Muscle of leg (tissue), 16 donors: ENCODE measurements at places on chromosomes 4 and X. TPM values are rescaled to one million over a fixed set of nuclear protein-coding genes. Genes with fewer than 3 reads are reported as not detected.

Gene TMEM150C
- polyA plus RNA-seq: 4.2 TPM

Gene SULT1B1
- 0.58 TPM for polyA plus RNA-seq

- peaks cover 2% of the 10 kb centered on the region for H3K36me3 ChIP-seq
- no peak overlapping the region for H3K27ac ChIP-seq
- no peak for DNase-seq
- H3K27me3 ChIP-seq: no peaks in the 10 kb centered on the region
Measured at GRCh38 chr4:147844781-147845180, 112.9 kb downstream of the ARHGAP10 start.

DNA sequence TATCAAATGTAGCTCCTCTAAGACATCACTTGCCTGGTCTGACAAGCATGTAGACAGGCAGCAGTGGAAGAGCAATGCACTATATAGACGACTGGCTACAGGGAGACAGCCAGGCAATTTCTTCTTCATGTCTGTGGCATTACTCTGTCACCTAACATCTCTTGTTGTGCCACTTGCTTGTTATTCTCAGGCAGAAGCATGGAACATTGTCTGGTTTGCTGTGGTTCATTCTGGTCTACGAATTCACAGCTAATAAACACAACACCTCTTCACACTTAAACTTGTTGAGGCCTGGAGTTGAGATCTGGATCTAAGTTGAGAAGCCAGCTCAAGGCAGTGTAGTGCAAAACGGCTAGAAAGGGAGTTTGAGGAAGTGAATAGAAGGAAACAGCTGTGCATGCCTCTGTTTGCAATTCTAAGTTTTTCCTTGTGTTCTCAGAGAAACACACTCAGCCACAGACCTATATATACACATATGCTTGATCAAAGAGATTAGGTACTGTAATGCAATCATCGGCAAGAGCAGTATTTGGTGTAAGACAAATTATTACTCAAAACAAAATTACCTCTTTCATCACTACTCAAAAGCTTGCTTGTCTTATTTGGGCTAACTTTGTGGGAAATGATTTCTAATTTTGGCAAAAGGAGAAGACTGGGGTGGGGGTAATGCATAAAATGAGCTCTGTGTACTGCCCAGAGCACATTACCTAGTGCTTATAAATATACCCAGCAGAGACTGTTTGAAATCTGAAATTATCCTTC is 243.8 kb downstream of the PPP3CA start:
- peak overlapping the region; percentile 23 for H3K27ac ChIP-seq
- H3K4me3 ChIP-seq: no peak overlapping the region
- H3K4me1 ChIP-seq: peaks cover 7% of the 10 kb centered on the region
- DNase-seq: peak; percentile 69
- H3K27me3 ChIP-seq: no peaks in the 10 kb centered on the region
- H3K36me3 ChIP-seq: no peaks in the 10 kb centered on the region

- H3K4me3 ChIP-seq: no peak overlapping the region
- H3K36me3 ChIP-seq: no peaks in the 10 kb centered on the region
- no peaks in the 10 kb centered on the region for H3K4me1 ChIP-seq
- no peak overlapping the region for H3K27ac ChIP-seq
- H3K27me3 ChIP-seq: no peaks in the 10 kb centered on the region
Measured at GRCh38 chr4:77665381-77666069, 59.9 kb downstream of the CXCL13 start.

GRCh38 chr4:3305610-3306371 is 13.0 kb downstream of the RGS12 start:
- DNase-seq: peak; percentile 61
- no peak overlapping the region for H3K4me3 ChIP-seq
- peaks cover 52% of the 10 kb centered on the region for H3K4me1 ChIP-seq
- H3K27me3 ChIP-seq: no peaks in the 10 kb centered on the region
- peak overlapping the region; percentile 54 for H3K27ac ChIP-seq
- no peaks in the 10 kb centered on the region for H3K36me3 ChIP-seq

GRCh38 chr4:175946472-175947116 is 119.0 kb upstream of the WDR17 start:
- no peak overlapping the region for H3K27ac ChIP-seq
- no peaks in the 10 kb centered on the region for H3K4me1 ChIP-seq
- H3K4me3 ChIP-seq: no peak overlapping the region
- H3K36me3 ChIP-seq: no peaks in the 10 kb centered on the region
- peak; percentile 33 for DNase-seq

GRCh38 chr4:70709611-70710205 is 12.1 kb upstream of the RUFY3 start:
- H3K4me1 ChIP-seq: peaks cover 6% of the 10 kb centered on the region
- H3K27me3 ChIP-seq: no peaks in the 10 kb centered on the region
- no peaks in the 10 kb centered on the region for H3K36me3 ChIP-seq
- H3K27ac ChIP-seq: no peak overlapping the region
- DNase-seq: no peak

DNA sequence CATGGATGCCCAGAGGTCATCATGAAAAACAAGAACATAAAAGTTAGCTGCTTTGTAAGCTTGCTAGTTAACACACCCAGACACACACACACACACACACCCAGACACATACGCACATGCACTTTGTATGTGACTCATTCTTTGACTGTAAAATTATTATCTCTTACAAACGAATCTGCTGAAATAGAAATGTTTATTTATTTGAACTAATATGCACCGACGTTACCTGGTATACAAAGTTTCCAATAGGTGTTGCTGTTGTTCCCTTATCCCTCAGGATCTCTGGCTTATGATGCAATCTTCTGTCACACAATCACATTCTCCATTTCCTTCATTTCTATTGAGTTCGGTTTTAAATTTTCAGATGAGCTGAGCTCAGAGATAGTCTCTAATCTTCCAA is 209.3 kb downstream of the PTTG2 start:
- no peak overlapping the region for H3K4me3 ChIP-seq
- H3K27me3 ChIP-seq: no peaks in the 10 kb centered on the region
- DNase-seq: no peak
- H3K36me3 ChIP-seq: no peaks in the 10 kb centered on the region

Gene TTC29
- 0.21 TPM for polyA plus RNA-seq

DNA sequence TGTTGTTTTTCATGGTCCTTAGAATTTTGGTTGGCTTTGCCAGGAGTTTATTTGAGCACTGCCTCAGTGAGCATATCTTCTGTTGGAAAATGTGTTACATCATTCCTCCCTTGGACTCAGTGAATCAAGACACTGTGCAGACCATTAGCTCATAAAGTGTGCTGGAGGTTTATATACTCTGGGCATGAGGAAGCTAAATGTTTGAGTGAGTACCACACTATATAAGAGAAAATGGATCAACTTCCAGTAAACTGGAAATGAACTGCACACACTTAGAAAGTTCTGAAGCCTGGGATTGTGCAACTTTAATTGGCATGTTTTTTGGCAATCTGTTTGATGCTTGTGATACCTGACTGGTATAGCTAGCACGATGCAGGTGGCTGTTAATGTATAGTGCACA is 75.9 kb downstream of the LIMCH1 start:
- peaks cover 17% of the 10 kb centered on the region for H3K4me1 ChIP-seq
- no peaks in the 10 kb centered on the region for H3K27me3 ChIP-seq
- H3K4me3 ChIP-seq: peak overlapping the region; percentile 35
- H3K36me3 ChIP-seq: no peaks in the 10 kb centered on the region
- H3K27ac ChIP-seq: peak overlapping the region; percentile 87

DNA sequence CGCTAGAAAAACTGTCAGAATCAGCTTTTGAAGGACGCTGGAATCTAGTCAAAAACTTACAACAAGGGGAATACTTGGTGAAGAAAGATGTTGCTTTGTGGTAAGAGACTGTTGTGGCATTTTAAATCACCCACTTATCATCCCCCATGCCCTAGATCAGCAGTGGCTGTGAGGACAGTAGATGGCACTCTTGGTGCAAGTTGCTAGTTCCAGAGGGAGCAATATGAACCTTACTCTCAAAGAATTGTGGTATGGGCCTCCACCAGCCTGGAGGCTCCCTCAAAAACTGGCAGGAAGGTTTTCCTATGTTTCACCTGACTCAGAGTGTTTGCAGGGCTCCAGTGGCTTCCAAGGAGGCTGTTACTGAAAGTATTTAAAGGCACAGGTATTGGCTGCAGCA is 37.7 kb upstream of the SLC16A2 start:
- no peak overlapping the region for H3K4me3 ChIP-seq
- H3K27ac ChIP-seq: no peak overlapping the region
- DNase-seq: peak; percentile 58
- no peaks in the 10 kb centered on the region for H3K36me3 ChIP-seq
- H3K4me1 ChIP-seq: no peaks in the 10 kb centered on the region
- H3K27me3 ChIP-seq: peaks cover 8% of the 10 kb centered on the region

DNA sequence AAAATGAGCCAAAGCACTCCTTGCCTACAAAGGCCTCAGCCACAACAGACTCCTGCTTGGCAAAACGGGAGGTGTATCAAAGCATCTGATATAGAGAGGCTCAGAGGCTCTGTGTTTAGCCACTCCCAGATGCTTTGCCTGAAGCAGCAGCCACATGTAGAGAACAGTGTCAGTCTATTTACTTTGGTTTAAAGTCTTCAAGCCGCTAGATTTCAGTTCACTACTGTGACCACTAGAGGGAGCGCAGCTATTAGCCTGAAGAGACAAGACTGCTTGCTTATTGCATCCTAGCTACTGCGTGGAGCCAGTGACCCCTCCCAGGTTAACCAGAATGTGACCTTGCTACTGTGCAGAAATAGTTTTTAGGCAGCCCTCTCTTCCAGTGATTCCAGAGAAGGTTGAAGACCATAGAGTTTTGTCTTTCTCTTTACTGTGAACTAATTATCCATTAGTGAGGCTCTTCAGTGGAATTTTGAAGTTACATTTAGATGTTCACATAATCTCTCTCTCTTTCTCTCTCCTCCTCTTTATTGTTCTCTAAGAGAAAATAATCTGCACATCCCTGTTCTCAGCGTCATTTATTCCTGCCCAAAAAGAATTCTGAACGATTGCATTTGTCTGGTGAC is 39.3 kb downstream of the BMP3 start:
- H3K4me1 ChIP-seq: no peaks in the 10 kb centered on the region
- H3K27me3 ChIP-seq: no peaks in the 10 kb centered on the region
- no peak overlapping the region for H3K4me3 ChIP-seq
- peak; percentile 89 for DNase-seq

Gene CCDC149
- 9.8 TPM for polyA plus RNA-seq
